ENCODE measurements at places on chromosomes 4 and X. TPM values are rescaled to one million over a fixed set of nuclear protein-coding genes. Genes with fewer than 3 reads are reported as not detected.
A peak's percentile ranks its signal among the peaks of the same experiment; 100 is the strongest.

- no peak for DNase-seq
- no peaks in the 10 kb centered on the region for H3K36me3 ChIP-seq
- H3K4me3 ChIP-seq: no peak overlapping the region
- no peak overlapping the region for H3K27ac ChIP-seq
- no peaks in the 10 kb centered on the region for H3K4me1 ChIP-seq
Measured at GRCh38 chr4:124573056-124573455, 139.5 kb downstream of the ANKRD50 start.

- no peaks in the 10 kb centered on the region for H3K36me3 ChIP-seq
- no peak overlapping the region for H3K27ac ChIP-seq
- H3K4me1 ChIP-seq: no peaks in the 10 kb centered on the region
- H3K27me3 ChIP-seq: no peaks in the 10 kb centered on the region
Measured at GRCh38 chr4:4432341-4433125, 45.6 kb downstream of the NSG1 start.

Gene UGT2B15
- 2.0 TPM for total RNA-seq

Gene PCDH19
- total RNA-seq: 1.8 TPM

DNA sequence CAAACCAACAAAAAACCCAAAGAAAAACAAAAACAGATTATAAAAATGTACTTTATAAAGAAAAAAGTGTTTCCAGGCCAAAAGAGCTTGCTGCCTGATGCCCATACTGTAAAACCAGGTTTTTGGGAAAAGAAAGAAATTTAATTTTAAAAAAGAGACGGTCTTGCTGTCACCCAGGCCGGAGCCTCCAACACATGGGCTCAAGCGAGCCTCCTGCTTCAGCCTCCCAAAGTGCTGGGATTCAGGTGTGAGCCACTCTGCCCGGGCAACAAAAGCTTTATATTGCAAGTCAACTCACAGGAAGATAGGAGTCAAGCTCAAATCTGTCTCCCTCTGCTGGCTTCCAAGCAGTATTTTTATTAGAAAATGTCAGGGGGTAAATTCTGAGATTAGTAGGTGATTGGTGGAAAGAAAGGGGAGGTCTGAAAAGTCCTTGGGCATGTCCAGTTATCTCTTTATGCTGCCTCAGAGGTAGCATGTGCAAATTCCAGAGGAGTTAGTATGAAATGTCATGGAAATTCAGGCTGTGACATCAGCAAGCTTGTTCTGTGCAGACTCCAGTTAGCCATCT lies 39.4 kb downstream of the MGST2 start:
- no peak overlapping the region for H3K4me3 ChIP-seq
- no peaks in the 10 kb centered on the region for H3K4me1 ChIP-seq
- no peak for DNase-seq
- no peaks in the 10 kb centered on the region for H3K36me3 ChIP-seq

GRCh38 chrX:150504397-150505182 lies 63.8 kb upstream of the MTM1 start:
- H3K27me3 ChIP-seq: peaks cover 27% of the 10 kb centered on the region
- no peaks in the 10 kb centered on the region for H3K4me1 ChIP-seq
- no peak overlapping the region for H3K4me3 ChIP-seq
- H3K36me3 ChIP-seq: no peaks in the 10 kb centered on the region
- no peak for DNase-seq
- no peak overlapping the region for H3K27ac ChIP-seq

Gene CLIC2
- 10.7 TPM for total RNA-seq

Gene MAGED4
- total RNA-seq: 7.5 TPM

DNA sequence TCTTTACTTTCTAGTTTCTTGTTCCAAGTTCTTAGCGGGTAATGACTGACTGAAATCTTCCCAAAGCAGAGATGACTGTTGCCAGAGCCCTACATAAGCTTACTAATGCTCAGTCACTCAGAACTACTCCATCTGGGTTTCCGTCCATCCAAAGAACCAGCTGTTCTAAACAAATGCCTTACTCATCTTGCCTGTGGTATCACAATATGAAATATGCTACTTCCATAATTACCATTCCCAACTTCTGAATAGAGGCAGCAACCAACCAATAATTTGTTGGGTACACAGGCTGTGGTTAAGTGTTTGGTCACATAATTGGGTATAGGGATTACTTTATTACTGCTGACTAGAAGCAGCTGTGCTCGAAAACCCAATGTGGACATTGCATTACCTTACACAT lies 930.2 kb upstream of the DIAPH2 start:
- H3K27ac ChIP-seq: no peak overlapping the region
- no peaks in the 10 kb centered on the region for H3K36me3 ChIP-seq
- no peaks in the 10 kb centered on the region for H3K4me1 ChIP-seq
- H3K4me3 ChIP-seq: no peak overlapping the region

DNA sequence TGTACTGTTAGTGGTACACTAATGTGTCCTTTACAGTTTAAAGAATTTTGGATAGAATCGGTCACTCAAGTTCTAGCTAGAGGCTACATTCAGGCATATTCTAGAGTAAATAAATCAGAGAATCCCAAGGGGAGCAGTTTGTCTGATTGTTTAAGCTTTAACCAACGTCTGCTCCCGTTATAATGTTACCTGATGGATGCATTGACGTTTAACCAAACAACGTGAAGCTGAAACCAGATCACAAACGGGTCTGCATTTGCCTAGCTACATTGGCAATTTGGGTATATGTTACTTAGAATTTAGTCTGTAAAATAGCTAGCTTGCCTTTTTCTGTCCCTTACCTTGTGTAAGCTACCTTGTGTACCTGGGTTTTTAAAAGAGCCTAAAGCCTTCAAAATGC lies 1.6 kb downstream of the PI4K2B start:
- H3K27ac ChIP-seq: peak overlapping the region; percentile 90
- no peaks in the 10 kb centered on the region for H3K4me1 ChIP-seq
- no peaks in the 10 kb centered on the region for H3K36me3 ChIP-seq
- DNase-seq: no peak
- H3K27me3 ChIP-seq: no peaks in the 10 kb centered on the region

Gene OTUD6A
- not detected for total RNA-seq

Gene BCORL1
- 4.5 TPM for total RNA-seq

GRCh38 chr4:102642631-102643298 lies 118.0 kb downstream of the MANBA start:
- no peaks in the 10 kb centered on the region for H3K36me3 ChIP-seq
- H3K27ac ChIP-seq: no peak overlapping the region
- DNase-seq: no peak
- H3K27me3 ChIP-seq: no peaks in the 10 kb centered on the region

DNA sequence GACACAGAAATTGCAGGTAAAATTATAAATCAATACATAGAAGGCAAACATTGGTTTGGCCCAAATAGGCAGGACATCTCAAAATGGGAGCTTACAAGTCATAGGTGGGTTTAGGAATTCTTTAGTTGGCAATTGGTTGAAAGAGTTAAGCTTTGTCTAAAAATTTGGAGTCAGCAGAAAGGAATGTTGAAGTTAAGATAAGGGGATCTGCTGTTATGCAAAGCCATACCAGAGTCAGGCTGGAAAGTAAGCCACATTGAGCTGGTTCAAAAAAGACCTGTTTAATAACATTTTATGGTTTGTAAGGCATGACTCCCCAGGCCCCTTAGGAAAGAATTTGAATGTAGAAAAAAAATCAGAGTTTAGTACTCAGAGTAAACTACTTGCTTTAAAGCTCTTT lies 92.6 kb downstream of the IL13RA2 start:
- no peak overlapping the region for H3K27ac ChIP-seq
- H3K4me3 ChIP-seq: no peak overlapping the region
- H3K36me3 ChIP-seq: no peaks in the 10 kb centered on the region
- peaks cover 43% of the 10 kb centered on the region for H3K27me3 ChIP-seq

Gene CXorf49
- not detected for total RNA-seq

Gene SSX1
- total RNA-seq: not detected

DNA sequence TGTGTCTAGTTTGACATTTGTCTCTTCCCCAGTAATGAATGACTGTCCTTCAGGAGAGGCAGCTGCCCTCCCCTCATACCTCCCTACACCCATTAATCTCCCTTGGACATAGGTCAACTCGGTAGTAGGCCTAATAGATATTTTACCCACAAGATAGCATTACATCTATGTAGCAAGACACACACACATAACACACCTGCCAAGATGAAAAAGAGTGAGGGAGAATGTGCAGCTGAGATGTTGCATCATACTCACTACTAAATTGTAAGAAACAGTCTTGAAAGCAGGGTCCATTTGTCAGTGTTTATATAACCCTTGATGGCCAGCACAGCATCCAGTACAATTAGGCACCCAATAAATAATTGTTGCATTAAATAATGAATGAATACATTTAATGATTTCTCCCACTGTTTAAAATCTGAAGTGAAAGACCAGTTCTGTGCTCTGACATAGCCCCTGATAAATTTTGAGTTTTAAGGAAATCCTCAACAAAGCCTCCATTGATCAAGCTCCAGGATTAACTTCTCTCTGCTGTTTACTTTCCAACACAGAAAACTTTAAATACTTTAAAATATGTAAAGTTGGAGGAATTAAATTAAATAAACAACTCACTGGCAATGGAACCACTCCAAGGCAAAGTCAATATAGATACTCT lies 440.8 kb upstream of the RASGEF1B start:
- no peaks in the 10 kb centered on the region for H3K36me3 ChIP-seq
- H3K27ac ChIP-seq: no peak overlapping the region
- no peaks in the 10 kb centered on the region for H3K27me3 ChIP-seq
- no peak overlapping the region for H3K4me3 ChIP-seq
- no peak for DNase-seq
- no peaks in the 10 kb centered on the region for H3K4me1 ChIP-seq

Gene ADH6
- not detected for total RNA-seq

Gene ARAF
- total RNA-seq: 27.9 TPM

- H3K36me3 ChIP-seq: no peaks in the 10 kb centered on the region
- H3K4me3 ChIP-seq: no peak overlapping the region
- DNase-seq: no peak
- no peaks in the 10 kb centered on the region for H3K27me3 ChIP-seq
- no peaks in the 10 kb centered on the region for H3K4me1 ChIP-seq
Measured at GRCh38 chr4:125283707-125284279, 31.0 kb upstream of the FAT4 start.

Gene DGKK
- total RNA-seq: not detected

- H3K36me3 ChIP-seq: no peaks in the 10 kb centered on the region
- no peaks in the 10 kb centered on the region for H3K27me3 ChIP-seq
- H3K27ac ChIP-seq: peak overlapping the region; percentile 100
- H3K4me3 ChIP-seq: peak overlapping the region; percentile 89
- no peak for DNase-seq
Measured at GRCh38 chr4:140754918-140755773, 1.0 kb downstream of the TBC1D9 start.

- H3K4me3 ChIP-seq: no peak overlapping the region
- DNase-seq: no peak
- H3K27me3 ChIP-seq: no peaks in the 10 kb centered on the region
- H3K36me3 ChIP-seq: peaks cover 7% of the 10 kb centered on the region
- H3K4me1 ChIP-seq: no peaks in the 10 kb centered on the region
Measured at GRCh38 chr4:2948895-2949781, 14.1 kb downstream of the NOP14 start.

Gene LEF1
- total RNA-seq: 2.6 TPM

Gene SLC10A6
- 4.6 TPM for total RNA-seq

- peak overlapping the region; percentile 44 for H3K27ac ChIP-seq
- H3K4me3 ChIP-seq: no peak overlapping the region
Measured at GRCh38 chr4:1242506-1243450, 6.2 kb downstream of the CTBP1 start.

- H3K27ac ChIP-seq: peak overlapping the region; percentile 70
- DNase-seq: no peak
- no peaks in the 10 kb centered on the region for H3K4me1 ChIP-seq
- H3K27me3 ChIP-seq: peaks cover 14% of the 10 kb centered on the region
- H3K4me3 ChIP-seq: peak overlapping the region; percentile 72
Measured at GRCh38 chrX:65034292-65034667, 58.0 kb upstream of the ZC4H2 start.

Gene NR3C2
- total RNA-seq: 39.5 TPM

DNA sequence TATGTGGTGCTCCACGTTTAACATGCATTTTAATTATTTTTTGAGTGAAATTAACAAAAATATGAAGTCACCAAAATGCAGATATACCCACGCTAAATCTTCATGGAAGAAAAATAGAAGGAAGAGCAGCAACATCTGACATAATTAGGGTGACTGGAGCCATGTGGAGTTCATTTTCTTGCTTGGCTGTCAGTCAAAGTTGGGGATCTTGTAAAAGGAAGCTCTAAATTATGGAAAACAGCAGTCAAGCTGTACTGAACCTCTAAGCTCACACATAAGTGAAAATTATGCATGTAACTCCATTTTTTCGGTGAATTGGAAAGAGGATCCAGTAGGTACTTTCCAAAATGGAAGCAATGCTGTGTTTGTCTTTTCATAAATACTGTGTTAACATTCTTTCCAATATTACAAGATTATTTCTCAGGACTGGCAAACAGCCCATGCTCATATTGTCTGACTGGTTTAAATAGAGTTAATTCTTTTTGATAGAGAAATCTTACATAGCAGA lies 9.7 kb upstream of the PDGFC start:
- no peaks in the 10 kb centered on the region for H3K27me3 ChIP-seq
- DNase-seq: no peak
- no peak overlapping the region for H3K4me3 ChIP-seq
- H3K36me3 ChIP-seq: no peaks in the 10 kb centered on the region
- H3K27ac ChIP-seq: no peak overlapping the region
- H3K4me1 ChIP-seq: no peaks in the 10 kb centered on the region

- no peak for DNase-seq
- H3K27ac ChIP-seq: no peak overlapping the region
- no peaks in the 10 kb centered on the region for H3K4me1 ChIP-seq
- no peaks in the 10 kb centered on the region for H3K36me3 ChIP-seq
- H3K4me3 ChIP-seq: no peak overlapping the region
- H3K27me3 ChIP-seq: no peaks in the 10 kb centered on the region
Measured at GRCh38 chr4:169573889-169574288, 38.5 kb downstream of the NEK1 start.

Gene ZNF280C
- total RNA-seq: 5.0 TPM

GRCh38 chr4:22764183-22764582 lies 71.4 kb downstream of the GBA3 start:
- no peaks in the 10 kb centered on the region for H3K36me3 ChIP-seq
- no peaks in the 10 kb centered on the region for H3K27me3 ChIP-seq
- no peaks in the 10 kb centered on the region for H3K4me1 ChIP-seq
- H3K4me3 ChIP-seq: no peak overlapping the region
- no peak overlapping the region for H3K27ac ChIP-seq

GRCh38 chr4:140408974-140409373 lies 18.5 kb downstream of the CLGN start:
- H3K4me1 ChIP-seq: no peaks in the 10 kb centered on the region
- H3K36me3 ChIP-seq: no peaks in the 10 kb centered on the region
- DNase-seq: no peak
- H3K27ac ChIP-seq: no peak overlapping the region
- H3K27me3 ChIP-seq: no peaks in the 10 kb centered on the region

GRCh38 chrX:101659601-101660063 lies at the start of gene ARMCX2:
TSS of gene ARMCX2 (minus strand) at chrX:101659850. CDS start at chrX:101657588, 2,262 bp downstream.
- H3K4me1 ChIP-seq: no peaks in the 10 kb centered on the region
- H3K27ac ChIP-seq: peak within 1 kb of the TSS; percentile 77
- no peaks in the 10 kb centered on the region for H3K36me3 ChIP-seq
- H3K27me3 ChIP-seq: peaks cover 53% of the 10 kb centered on the region

- DNase-seq: peak; percentile 35
- no peaks in the 10 kb centered on the region for H3K4me1 ChIP-seq
- H3K27me3 ChIP-seq: no peaks in the 10 kb centered on the region
- peak overlapping the region; percentile 71 for H3K27ac ChIP-seq
- no peaks in the 10 kb centered on the region for H3K36me3 ChIP-seq
- no peak overlapping the region for H3K4me3 ChIP-seq
Measured at GRCh38 chr4:184477201-184477999, 3.0 kb upstream of the IRF2 start.

Gene ASMT
- not detected for total RNA-seq

GRCh38 chr4:153063490-153063889 lies 127.4 kb downstream of the FHDC1 start:
- no peak overlapping the region for H3K27ac ChIP-seq
- no peaks in the 10 kb centered on the region for H3K27me3 ChIP-seq
- no peak for DNase-seq
- H3K36me3 ChIP-seq: no peaks in the 10 kb centered on the region
- no peaks in the 10 kb centered on the region for H3K4me1 ChIP-seq
- no peak overlapping the region for H3K4me3 ChIP-seq

Data from breast epithelium (tissue), 4 donors.